ENCODE measurements at places on chromosomes 16 and 17. TPM values are rescaled to one million over a fixed set of nuclear protein-coding genes. Genes with fewer than 3 reads are reported as not detected.

Gene NOG
- total RNA-seq: under 0.01 TPM

Gene NME1
- 82.9 TPM for total RNA-seq

Gene SPN
- total RNA-seq: not detected

Gene GAST
- not detected for total RNA-seq

Gene AHSP
- not detected for total RNA-seq

Gene CD300C
- total RNA-seq: not detected

Gene FN3K
- total RNA-seq: 13.8 TPM

Measured in nasal cavity respiratory epithelium epithelial cell of viscerocranial mucosa (primary cell).